Hepatocyte (in vitro differentiated cells): ENCODE measurements at places on chromosomes 2 and 18. TPM values are rescaled to one million over a fixed set of nuclear protein-coding genes. Genes with fewer than 3 reads are reported as not detected.

The SMAD2 gene
- total RNA-seq: 93.3 and 108 TPM in 2 replicates

The ST3GAL5 gene
- total RNA-seq: 25.6 and 36.5 TPM in 2 replicates

DNA sequence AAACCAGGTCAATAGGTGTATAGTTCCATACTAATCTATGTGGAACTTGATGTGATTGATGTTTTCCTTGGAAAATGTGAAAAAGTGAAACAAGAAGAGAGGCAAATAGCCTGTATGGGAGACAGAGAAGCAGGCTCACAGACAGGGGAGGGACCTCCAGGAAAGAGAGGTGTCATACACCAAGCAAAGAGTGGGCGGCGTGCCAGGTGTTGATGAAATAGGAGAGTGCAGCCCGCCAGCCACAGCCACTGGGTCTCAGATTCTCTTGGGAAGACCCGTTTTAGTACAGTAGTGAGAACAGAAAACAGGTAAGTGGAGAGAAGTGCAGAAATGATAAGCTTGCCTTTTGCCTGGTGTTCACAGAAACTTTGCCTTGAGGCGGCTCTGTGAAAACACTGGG is 301.9 kb downstream of the ZNF407 start:
- no peak overlapping the region for H3K27ac ChIP-seq
- no peaks in the 10 kb centered on the region for H3K4me1 ChIP-seq
- H3K27me3 ChIP-seq: no peaks in the 10 kb centered on the region
- peak; percentile 33 for DNase-seq
- H3K36me3 ChIP-seq: peaks cover 3% of the 10 kb centered on the region

- DNase-seq: peak; percentile 61
- H3K27ac ChIP-seq: peak overlapping the region; percentile 45
- no peaks in the 10 kb centered on the region for H3K36me3 ChIP-seq
- H3K4me1 ChIP-seq: peaks cover 28% of the 10 kb centered on the region
These were observed 16.5 kb upstream of the KLHL23 start for GRCh38 chr2:169716938-169717690.

GRCh38 chr2:79833235-79833878 is 320.5 kb downstream of the CTNNA2 start:
- no peaks in the 10 kb centered on the region for H3K27me3 ChIP-seq
- no peak for DNase-seq
- H3K27ac ChIP-seq: no peak overlapping the region
- H3K36me3 ChIP-seq: no peaks in the 10 kb centered on the region

GRCh38 chr2:98869870-98870269 is 66.2 kb downstream of the CRACDL start:
- H3K4me3 ChIP-seq: no peak overlapping the region
- no peaks in the 10 kb centered on the region for H3K36me3 ChIP-seq
- peaks cover 6% of the 10 kb centered on the region for H3K4me1 ChIP-seq
- no peaks in the 10 kb centered on the region for H3K27me3 ChIP-seq
